ENCODE measurements at places on chromosomes 6 and 20.

- DNase-seq = peak; percentile 16
These were observed 112.6 kb upstream of the RALGAPA2 start for GRCh38 chr20:20824924-20825584.

DNA sequence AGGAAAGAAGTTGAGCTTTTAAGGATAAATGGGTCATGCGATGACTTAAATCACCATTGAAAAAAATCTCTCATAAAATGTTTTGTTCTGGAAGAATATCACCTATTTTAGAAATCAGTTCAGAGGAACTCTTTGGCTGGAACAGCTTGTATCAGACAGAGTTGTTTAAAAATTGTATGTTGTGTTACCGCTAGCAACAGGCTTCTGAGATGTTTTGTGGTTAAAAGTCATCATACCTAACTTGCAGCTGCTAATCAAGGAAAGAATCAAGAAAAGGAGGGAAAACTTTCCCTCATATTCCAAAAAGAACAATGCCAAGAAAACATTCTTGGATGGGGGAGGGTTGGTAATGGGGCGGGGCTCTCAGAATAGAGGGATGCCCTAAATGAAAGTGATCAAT lies 220.7 kb upstream of the CITED2 start:
- DNase-seq = no peak

DNA sequence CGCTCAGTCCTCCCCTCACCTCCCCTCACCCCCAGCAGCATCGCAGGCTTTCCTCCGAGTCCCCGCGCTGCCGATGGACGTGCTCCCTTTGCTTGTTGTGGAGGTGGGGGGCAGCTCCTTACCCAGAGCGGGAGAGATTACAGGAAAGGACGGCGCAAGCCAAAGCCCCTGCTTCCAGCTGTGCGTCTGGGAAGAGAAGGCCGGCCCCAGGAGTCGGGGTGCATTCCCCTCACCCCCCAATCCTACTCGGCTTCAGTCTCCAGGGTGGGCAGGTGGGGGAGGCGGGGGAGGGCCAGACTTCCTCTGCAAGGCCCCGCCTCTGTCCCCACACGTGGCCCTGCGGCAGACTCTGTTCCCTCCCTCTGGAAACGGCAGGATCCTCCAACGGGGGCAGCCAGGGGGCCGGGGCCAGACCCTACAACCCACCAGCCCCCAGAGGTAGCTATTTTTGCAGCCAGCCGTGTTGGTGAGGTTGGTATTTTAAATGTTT lies 43.6 kb downstream of the NTSR1 start:
- no peak for DNase-seq

- DNase-seq = no peak
These were observed 11.6 kb downstream of the AURKA start for GRCh38 chr20:56380375-56380774.

- no peak for DNase-seq
These were observed 38.0 kb downstream of the ITPR3 start for GRCh38 chr6:33658982-33659689.

DNA sequence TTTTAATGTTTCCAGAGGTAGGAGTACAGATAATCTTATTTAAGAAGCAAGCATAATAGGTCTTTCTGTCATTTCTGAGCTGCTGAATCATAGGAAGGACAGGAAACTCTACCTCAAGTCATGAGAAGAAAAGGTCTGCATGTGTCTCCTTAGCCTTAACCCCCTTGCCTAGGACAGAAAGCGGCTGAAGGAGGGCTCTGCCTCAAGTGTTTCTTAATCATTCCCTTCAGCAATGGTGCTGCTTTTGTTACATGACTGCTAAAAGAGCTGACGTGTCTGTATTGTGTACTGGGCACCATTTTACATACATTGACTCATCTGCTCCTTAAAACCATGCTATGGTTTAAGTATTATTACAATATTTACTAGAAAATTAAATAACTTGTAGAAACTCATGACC lies 564.0 kb upstream of the AGPAT4 start:
- DNase-seq = no peak

DNA sequence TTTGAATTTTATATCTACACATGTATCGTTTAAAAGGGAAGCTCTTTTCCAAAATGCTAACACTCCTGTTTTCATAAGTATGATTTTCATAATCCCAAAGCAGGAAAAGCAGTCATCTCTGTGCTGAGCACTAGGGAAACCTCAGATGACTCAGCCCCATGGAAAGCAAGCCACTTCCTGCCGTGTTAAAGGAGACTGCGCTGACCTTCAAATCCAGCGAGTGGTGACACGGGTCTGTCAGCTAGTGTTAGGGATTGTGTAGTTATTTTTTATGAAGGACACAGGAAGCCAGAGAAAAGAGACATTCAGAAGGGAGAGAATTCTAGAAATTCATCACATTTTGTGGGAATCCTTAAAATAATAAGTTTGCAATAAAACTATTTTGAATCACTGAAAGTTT lies 57.0 kb upstream of the CD93 start:
- DNase-seq = no peak

DNA sequence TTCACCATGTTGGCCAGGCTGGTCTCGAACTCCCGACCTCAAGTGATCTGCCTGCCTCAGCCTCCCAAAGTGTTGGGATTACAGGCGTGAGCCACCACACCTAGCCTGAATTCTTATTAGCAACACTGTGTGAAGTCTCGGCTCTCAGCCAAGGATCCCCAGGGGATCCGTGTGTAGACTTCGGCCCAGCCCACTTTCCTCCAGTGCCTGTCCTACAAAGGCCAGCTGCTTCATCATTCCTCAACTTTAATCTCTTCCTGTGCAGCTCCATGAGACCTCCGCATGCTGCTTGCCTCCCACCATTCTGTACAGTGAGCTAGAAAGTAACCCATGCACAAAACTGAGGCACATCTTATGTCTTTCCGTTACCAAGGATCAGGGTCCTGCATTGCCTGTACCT lies 71.8 kb downstream of the SAMD3 start:
- DNase-seq = no peak

- DNase-seq = no peak
These were observed 62.8 kb upstream of the KCNQ5 start for GRCh38 chr6:72559067-72559466.

DNA sequence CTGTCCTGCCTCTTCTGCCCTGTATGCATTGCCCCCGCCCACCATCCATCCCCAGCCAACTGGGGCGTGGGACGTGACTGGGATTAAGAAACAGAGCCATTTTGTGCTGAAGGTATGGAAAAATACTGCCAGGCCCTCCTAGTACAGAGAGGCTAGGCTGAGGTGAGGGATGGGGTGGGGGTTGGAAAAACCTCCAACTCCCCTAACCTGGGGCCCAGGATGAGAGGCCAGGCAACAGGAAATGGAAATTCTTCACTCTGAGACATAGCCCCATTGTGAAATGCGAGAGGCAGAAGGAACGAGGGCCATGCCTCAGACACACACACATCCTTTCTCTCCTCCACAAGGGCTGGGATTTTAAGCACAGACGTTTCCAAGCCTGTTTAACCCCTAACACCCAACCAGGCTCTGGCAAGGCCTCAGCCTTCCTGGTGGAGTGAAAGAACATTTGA lies 19.9 kb downstream of the KCNK5 start:
- no peak for DNase-seq

GRCh38 chr20:7161690-7162089 lies 394.2 kb downstream of the BMP2 start:
- DNase-seq = no peak

GRCh38 chr6:149438855-149439254 lies 38.8 kb downstream of the SUMO4 start:
- no peak for DNase-seq

DNA sequence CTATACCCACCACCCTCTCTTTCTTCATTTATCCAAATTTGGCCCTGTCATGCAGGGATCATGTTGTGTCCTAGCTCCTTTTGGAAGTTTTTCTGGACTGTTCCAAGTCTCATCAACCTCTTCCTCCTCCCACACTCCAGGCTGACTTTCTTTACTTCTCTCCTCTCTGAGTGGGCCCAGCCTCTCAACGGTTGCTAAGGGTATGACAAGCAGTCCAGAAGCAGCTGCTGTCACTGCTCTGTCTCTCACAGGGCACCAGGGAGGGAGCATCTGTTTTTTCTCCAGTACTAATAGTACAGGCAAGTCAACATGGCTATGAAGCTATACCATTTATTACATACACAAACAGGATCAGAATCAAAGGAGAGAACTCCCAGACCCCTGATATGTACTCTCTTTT lies 8.2 kb downstream of the NT5DC1 start:
- no peak for DNase-seq

DNA sequence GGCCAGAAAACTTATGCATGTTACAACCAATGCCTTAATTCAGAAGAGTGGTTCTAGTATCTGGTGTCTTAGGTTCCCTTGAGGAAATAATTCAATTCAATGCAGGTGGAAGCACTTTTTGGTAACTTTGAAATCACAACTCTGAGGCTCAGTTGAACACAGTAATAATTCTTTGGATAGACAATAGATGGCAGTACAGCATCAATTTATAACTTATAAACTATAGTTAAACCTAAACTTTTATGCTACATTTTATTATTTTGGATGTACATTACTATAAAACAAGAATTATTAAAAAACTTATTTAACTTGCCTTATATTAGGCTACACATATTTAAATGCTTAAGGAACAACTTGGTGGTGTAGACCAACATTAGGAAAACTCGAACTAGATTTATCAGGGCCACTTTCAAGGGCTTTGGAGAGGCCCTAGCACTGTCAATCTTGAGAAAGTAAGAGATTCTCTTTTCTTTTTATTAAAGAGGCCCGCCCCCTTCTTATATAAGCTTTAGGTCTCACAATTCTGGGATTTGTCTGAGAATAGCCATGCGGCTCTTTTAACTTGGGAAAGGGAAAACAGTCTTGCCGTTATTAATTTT lies 85.9 kb downstream of the CRYBG1 start:
- DNase-seq = no peak

DNA sequence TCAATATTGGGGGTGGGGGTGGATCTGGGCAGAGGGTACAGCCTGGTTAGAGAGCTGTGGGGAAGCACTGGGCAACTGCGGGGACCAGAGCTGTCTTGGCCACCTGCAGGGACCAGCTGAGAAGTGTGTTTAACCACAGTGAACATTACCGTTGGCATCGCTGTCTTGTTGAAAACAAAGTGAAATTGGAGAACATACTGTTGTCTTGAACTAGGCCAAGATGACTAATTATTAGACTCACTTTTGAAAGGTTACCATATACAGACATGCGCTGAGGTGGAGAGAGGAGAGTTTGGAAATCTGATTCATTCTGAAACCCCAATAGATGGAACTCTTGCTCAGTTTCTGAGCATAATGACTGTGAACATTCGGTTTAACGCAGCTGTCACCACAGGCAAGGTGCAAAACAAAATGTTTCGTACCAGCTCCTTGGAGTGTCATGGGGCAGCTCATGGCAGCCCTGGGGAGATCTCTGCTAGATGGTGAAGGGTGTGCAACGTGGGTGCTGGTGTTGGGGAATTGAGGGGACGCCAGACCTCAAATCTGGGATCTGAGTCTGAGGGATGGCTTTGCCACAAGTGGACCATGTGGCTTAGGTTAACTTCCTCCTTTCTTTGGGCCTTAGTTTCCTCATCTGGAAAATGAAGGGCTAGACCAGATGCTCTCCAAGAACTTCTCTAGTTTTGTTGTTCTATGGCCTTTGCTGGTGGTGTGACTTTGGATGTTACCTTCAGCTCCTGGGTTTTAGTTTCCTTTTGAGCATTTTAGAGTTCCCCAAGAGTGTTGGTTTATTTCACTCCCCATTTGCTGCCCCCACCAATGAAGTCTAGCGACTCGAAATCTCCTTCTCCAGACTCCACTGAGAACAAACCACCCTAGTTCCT lies 24.6 kb upstream of the GTSF1L start:
- DNase-seq = no peak

DNA sequence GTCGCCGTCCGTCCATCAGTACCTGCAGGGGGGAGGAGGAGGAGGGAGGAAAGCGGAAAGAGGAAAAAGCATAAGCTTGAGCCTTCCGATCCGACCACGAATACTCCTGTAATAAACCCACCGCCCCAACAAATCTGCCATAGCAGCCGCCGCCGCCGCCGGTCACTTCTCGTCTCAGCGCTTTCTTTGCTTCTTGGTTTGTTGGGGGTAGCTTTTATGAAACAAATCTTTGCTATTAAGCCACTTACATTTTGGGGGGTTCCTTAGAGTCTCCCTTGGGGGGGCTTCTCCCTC lies 277 bp downstream of the ADGRB3 start:
- DNase-seq = no peak

GRCh38 chr6:170210026-170210390 lies 80.9 kb downstream of the DLL1 start:
- DNase-seq = no peak

GRCh38 chr20:42639140-42639539 lies 550.6 kb downstream of the PTPRT start:
- DNase-seq = no peak

DNA sequence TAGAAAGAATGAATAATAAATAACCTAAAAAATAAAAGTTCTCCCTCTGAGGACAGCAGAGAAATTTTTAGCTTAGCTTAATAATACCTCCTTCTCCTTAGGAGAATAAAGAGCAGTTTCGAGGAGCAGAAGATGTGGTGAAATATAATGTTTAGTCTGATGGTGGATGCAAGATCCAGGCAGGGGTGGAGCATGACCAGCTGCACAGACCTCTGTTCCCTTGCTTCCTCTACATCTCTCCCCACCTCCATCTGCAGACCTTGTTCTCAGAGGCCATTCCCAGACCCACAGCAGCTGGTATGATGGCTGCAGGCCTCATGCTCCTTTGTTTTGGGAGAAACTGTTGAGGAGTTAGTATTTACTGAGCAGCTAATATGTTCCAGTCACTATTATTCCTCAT lies 1.5 kb downstream of the BTN3A2 start:
- DNase-seq = no peak

GRCh38 chr6:34549026-34549803 lies 6.9 kb downstream of the SPDEF start:
- DNase-seq = no peak

- DNase-seq = no peak
These were observed 327.1 kb downstream of the MAFB start for GRCh38 chr20:40361916-40362315.

GRCh38 chr20:18436847-18437246 lies 30.0 kb downstream of the DZANK1 start:
- DNase-seq = no peak

- DNase-seq = no peak
These were observed 60.4 kb upstream of the TFB1M start for GRCh38 chr6:155374681-155375080.

- DNase-seq = no peak
These were observed 312.4 kb downstream of the GRIK2 start for GRCh38 chr6:101705866-101706265.

GRCh38 chr6:137473598-137473997 lies 20.6 kb downstream of the OLIG3 start:
- DNase-seq = no peak

- no peak for DNase-seq
These were observed 38.5 kb downstream of the ORC3 start for GRCh38 chr6:87628424-87628823.

- DNase-seq = no peak
These were observed 55.0 kb downstream of the ATP9A start for GRCh38 chr20:51713213-51713598.

DNA sequence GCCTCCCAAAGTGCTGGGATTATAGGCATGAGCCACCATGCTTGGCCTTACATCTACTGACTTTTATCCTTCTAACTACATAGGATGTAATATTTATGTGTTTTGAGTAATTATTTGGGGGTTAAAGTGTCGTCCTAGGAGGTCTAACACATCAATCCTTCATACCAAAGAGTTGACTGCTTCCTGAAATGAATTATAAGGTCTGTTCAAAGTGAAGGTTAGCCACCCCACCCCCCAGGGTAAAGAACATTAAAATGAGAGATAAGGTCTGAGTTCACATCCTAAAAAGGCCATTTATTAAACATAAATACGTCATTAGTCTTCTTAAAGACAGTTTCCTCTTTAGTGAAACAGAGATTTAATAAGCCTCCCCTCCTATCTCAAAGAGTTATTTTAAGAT lies 33.8 kb downstream of the TNFAIP3 start:
- no peak for DNase-seq

GRCh38 chr6:79431537-79431933 lies 105.7 kb downstream of the LCA5 start:
- DNase-seq = no peak
